ENCODE measurements at places on chromosomes 16 and 17. TPM values are rescaled to one million over a fixed set of nuclear protein-coding genes. Genes with fewer than 3 reads are reported as not detected.
A peak's percentile ranks its signal among the peaks of the same experiment; 100 is the strongest.

MYH11 gene
- 0.09 TPM for total RNA-seq

- no peak for DNase-seq
Observed at GRCh38 chr16:19419698-19420075, 2.0 kb downstream of the TMC5 start.

- no peak for DNase-seq
Observed at GRCh38 chr16:53518550-53519416, 15.8 kb upstream of the AKTIP start.

ANKRD13B gene
- total RNA-seq = 70.0 TPM

ADORA2B gene
- 0.98 TPM for total RNA-seq

MYL4 gene
- not detected for total RNA-seq

DNA sequence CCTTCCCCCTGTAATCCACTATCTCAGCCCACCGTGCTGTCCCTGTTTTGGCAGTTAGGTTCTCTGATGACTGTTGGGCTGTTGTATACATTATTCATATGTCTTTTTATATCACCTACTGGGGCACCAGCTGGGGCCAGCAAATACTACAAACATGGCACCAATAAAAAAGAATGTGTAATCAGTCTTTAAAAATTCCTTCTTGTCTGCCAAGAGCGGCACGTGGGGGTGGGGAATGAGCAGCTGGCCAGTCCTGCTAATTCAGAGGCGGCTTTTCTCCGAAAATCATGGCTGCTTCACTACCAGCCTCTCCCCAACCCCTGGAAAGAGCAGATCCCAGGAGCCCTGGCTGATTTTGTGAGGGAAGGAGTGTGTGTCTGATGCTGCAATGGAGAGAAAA lies 77.7 kb upstream of the EEF2KMT start:
- no peak for DNase-seq

C1QBP gene
- 202 TPM for total RNA-seq

DNA sequence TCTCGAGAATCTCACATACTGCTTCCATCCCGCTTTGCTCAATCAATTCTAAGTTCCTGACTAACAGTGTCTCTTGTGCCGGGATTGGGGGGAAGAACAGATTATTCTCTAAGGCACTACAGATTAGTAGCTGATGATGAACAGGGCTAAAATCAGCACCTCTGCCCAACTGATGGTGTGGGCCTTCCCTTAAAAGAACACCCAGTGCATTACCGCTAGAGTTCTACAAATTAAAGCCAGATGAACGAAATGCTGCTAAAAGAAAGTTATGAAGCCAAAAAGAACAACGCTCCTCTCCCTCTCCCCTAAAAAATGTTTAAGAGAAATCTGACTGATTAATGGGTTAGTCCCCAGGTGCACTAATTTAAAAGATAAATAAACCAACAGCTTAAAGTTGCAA lies 4.4 kb downstream of the CDC27 start:
- no peak for DNase-seq

DNA sequence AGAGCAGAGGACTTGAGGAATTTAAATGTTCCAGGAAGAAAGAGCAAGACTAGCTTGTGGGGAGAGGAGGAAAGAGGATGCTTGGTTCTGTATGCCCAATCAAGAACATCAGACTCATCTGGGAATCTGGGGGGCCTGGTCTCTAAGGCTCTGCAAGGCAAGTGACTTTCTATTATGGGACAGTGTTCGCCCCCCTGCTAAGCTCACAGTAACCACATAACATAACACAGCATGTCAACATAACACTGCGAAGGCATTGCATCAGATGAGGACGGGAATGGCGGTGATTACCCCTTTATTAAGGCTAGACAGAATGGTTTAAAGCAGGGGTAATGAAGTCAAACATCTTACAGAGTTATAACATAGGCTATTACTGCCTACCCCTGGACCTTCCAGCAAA lies 176.6 kb upstream of the IRX6 start:
- DNase-seq = no peak

STX1B gene
- total RNA-seq = 14.1 TPM

KRT33A gene
- not detected for total RNA-seq

ARSG gene
- total RNA-seq = 5.0 TPM

DNA sequence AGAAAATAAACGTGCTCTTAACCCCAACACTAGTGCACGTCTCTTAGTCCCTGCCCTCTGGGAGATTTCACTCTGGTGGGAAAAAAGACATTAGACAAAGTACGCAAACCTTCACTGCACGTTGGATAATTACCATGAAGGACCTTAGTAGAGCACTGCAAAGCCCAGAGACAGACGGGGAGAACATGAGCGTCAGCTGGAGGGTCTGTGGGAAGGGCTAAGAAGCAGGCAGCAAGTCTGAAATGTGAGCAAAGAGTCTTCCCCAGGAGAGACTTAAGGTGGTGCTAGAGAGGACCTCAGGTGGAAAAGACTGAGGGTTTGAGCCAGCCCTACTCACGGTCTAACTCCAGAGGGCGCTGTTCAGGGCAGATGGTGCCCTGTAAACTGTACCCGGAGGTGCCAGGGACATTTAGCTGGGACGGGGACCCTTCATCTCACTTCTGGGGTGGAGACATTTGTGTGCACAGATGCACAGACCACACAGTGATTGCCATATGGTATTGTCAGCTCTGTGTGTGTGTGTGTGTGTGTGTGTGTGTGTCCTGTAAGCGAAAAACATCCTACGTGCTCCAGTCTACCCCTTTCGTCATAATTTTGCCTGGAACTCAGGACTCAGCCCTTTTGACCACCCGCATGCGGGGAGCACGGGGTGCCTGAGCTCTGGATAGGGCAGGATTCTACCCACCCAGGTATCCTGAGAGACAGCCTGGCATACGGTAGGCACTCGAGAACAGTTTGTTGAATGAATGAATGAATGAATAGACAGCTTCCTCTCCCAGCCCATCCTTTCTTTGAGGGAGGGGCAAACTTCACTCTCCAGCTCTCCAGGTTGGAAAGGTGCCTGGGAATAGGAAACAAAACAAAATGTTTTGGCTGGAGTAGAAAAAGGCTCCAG lies 10.1 kb upstream of the STAC2 start:
- no peak for DNase-seq

CHD9NB gene
- 0.61 TPM for total RNA-seq

TP53TG3B gene
- not detected for total RNA-seq

INCA1 gene
- total RNA-seq = 0.86 TPM

KRTAP1-5 gene
- not detected for total RNA-seq

GRCh38 chr17:55171634-55172328 lies 93.0 kb upstream of the HLF start:
- DNase-seq = no peak

DNA sequence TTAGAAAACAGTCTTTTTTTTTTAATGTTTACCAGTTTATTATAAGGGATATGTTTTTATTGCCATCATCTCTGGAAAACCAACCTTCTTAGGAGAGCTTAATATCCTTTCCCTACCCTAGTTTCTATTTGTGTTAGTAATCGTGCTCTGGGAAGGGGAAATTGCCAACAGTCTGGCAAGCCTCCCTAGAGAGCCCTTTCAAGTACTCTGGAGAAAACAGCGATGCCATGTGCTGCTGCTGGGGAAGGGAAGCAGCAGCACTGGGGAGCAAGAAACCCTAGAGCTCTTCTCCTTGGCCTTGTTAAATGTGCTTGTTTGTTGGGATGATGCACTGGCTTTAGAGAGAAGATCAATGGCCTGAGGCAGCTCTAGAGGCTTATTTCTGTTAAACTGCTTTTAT lies 10.3 kb downstream of the RETREG3 start:
- no peak for DNase-seq

DNA sequence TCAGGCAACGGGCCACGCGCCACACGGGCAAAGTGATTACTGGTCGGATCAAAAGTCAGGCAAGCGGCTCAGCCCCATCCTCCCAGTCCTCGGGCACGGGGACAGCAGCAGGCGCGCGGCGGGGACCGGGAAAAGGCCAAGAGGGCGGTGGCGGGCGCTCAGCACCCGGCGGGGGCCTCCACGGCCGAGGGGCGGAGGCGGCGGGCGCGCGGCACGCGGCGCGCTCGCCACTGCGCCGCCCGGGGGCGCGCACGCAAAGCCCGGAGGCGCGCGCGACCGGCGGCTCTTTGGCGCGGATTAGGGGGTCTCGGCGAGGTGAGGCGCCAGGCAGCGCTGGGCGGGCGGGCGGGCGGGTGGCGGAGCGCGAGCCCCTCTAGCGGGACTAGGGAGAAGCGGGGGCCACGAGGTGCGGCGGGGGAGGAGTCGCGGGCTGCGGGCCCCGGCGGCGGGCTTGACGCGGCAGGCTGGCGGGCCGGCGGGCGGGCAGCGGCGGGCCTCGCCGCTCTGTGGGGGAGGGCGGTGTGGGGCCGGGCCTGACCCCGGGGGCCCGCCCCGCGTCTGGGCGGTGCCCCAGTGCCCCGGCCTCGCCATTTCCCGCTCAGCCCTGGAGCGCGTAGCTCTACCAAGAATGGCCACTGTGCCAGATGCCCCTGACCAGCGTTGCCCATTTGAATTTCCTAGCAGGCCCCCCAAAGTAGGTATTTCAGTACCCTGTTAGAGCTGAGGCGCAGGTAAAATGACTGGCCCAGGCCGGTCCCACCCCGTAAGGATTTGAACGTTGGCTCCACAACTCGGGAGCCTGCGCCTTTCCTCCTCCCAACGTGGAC lies at the start of the genes ACACA and TADA2A:
ACACA (minus strand) TSS at position 202 of the 827 bp plus-strand sequence. CDS start 537 bp downstream, outside the sequence.
TADA2A (plus strand) TSS at position 252 of the 827 bp plus-strand sequence. CDS start 4,480 bp downstream, outside the sequence.
- peak; percentile 66 for DNase-seq

- peak; percentile 79 for DNase-seq
Observed at GRCh38 chr17:43994272-43995149, 9.9 kb upstream of the NAGS start.

PROCA1 gene
- 11.7 TPM for total RNA-seq

DNA sequence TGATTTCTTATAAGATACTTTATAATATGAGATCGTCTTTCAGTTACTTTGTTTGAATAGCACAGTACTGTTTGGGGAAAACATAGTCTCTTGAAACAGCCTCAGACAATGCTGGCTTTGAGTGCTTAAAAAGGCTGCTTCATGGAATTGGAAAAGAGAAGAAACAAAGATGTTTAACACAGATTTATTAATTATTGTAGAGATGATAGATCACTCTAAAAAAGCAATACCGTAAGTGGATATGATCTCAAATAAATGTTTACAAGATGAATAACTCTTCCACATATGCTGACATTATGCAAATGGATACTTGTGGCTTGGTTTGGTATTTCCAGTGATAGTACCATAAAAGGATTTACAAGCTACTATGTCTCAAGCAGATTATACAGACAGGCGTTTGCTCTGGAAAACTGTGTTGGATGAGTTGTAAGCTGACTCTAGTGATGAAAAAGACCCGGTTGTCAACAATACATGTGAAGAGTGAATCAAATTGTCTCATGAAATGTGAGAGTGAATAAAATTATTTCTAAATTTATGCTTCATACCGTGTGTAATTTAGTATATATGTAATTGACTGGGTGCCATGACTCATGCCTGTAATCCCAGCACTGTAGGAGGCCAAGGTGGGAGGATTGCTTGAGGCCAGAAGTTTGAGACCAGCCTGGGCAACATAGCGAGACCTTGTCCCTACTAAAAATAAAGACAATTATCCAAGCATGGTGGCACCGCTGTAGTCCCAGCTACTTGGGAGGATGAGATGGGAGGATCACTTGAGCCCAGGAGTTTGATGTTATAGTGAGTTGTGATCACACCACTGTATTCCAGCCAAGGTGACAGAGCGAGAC lies 105.4 kb downstream of the FTO start:
- no peak for DNase-seq

GFAP gene
- not detected for total RNA-seq

- DNase-seq = peak; percentile 23
Observed at GRCh38 chr16:30609002-30609925, 925 bp downstream of the ZNF689 start.

SEPTIN12 gene
- total RNA-seq = not detected

GRCh38 chr16:59355704-59356103 lies 621.6 kb upstream of the GOT2 start:
- no peak for DNase-seq

GRCh38 chr16:89873109-89873971 lies at the start of gene TCF25:
Gene TCF25, plus strand, starts transcription at chr16:89873592. Its CDS starts 76 bp downstream, at chr16:89873668.
- DNase-seq = peak; percentile 84

DNA sequence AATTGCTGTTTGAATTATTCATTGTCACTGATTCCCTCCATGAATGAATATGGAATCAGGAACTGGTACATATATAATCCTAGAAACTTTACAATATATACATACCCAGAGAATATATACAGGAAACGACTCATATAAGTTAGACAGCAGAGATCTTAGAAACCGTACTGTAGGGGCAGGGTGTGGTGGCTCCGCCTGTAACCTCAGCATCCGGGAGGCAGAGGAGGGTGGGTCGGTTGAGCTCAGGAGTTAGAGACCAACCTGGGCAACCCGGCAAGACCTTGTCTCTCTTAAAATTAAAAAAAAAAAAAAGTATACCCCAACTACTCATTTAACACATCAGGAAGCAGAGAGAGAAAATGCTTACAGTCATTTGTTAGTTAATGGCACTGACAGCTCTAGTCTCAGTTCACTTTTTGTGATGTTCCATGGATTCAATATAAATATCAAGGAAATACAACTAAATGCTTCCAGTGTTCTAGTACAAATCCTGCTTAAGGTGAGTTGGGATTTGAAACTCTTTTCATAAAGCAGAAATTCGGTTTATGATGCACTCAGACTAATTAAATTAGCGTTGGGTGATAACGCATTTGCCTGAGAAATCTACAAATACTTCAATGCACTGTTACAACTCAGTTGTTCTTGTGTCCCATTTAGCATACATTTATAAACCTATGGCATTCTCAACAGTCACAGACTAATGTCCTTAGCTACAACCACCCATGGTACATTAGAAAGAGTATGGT lies 5.6 kb downstream of the GLG1 start:
- no peak for DNase-seq

CLEC18A gene
- total RNA-seq = 3.1 TPM
